ENCODE measurements at places on chromosomes 6 and 20.

- no peak for DNase-seq
Observed at GRCh38 chr6:158801655-158802294, 17.4 kb downstream of the EZR start.

DNA sequence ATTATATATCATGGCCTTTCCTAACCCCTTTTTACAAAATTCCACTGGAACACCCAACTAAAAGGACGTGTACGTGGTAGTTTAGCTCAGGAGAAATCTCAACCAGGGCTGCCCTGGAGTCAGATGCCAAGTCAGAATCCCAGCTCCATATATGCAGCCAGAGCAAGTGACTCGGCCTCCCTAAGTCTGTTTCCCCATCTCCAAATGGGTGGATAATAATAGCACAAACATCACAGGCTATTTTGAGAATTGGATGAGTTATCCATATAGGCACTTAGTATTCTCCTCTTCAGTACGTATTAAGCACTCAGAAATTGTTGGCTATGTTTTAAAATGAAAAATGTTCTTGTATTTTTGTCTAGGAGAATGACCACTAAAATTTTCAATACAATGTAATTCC is 481.5 kb downstream of the CD109 start:
- no peak for DNase-seq

DNA sequence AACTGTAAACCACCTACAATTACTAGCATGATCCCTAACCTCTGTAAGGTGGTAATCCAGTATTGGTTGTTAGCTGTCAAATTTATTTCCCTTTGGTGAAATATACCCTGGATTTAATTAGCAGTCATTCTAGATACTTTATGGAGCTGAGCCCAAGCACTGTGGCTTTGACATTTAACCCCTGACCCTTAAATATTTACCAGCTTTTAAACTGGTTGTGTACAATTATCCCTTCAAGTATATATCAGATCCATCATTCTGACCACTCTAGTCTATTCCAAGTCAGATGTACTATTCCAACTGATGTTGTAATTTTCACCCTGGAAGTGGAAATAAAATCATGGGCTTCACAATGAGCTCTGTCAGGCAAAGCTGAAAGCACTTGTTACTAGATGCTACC is 229.6 kb downstream of the FOXC1 start:
- no peak for DNase-seq

DNA sequence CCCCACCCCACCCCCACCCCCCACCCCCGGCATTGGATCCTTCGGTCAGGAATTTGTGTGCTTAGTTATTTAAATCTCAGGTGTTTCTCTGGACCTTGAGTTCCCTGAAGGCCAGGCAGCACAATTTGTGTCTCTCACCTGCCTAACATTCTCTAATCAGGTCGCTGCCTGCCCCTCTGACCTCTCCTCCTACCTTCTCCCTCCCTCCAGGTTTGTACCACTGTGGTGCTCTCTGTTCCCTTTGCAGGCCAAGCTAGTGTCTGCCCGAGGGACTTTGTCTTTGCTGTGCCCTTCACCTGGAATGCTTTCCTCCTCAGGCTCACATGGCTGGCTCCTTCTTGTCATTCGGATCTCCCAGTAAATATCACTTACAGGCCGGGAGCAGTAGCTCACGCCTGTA is 131.4 kb upstream of the SLC2A12 start:
- DNase-seq, result no peak

DNA sequence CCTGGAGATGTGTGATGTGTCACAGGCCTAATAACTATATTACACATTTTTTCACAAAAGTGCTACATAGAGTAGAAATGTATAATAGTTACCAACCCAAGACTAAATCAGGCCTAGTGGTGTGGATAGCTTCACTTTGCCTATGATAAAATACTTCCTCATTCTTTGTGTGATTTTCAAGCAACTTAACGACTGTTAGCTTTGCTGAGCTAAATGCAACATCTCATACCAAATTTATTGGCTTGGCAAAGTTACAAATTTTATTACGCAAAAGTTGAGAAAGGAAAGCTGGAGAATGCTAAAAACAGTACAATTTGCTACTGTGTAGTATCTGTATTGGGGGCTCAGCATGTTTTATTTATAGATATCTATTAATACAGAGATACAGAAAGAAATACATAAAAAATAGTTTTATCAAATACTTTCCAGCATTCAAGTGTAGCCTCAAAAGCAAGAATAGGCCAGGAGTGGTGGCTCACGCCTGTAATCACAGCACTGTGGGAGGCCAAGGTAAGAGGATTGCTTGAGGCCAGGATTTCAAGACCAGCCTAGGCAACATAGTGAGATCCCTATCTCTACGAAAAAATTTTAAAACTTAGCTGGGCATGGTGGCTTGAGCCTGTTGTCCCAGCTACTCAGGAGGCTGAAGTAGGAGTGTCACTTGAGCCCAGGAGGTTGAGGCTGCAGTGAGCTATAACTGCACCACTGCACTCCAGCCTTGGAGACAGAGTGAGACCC is 3.6 kb upstream of the EDN1 start:
- no peak for DNase-seq

- DNase-seq, result no peak
Observed at GRCh38 chr6:158959552-158959951, 40.5 kb downstream of the RSPH3 start.

DNA sequence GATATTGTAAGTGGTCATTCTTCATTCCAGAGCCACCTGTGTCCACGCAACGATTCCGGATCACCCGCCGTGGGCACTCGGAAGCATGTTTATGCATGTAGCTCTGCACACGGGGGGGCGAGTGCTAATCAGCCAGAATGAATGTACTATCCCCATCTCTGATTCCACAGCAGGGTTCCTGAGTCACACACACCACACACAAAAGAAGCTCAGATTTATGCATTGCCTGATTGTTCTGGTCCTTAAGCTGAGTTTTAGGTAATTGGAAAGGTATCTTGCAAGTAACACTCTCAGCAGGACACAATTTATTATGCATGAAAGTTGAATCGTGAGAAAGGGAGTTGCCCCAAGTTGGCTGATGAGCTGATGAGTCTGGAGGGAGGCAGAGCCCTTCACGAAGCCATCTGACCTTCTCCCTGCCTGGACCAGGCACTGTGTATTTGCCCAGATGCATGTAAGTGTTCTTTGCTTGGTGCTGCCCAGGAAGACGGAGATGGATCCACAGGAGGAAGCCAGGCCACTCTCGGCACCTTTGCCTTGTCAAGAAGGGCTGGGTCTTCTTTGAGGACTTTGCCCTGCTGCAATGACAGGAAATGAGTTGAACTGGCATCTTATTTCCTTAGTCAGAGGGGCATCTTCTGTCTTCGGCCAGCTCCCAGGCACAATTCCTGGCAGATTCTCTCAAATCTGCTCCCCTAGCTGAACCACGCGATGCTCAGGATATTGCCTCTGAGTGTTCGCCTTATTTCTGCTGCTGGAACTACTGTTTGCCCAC is 141.1 kb downstream of the SYNDIG1 start:
- no peak for DNase-seq

DNA sequence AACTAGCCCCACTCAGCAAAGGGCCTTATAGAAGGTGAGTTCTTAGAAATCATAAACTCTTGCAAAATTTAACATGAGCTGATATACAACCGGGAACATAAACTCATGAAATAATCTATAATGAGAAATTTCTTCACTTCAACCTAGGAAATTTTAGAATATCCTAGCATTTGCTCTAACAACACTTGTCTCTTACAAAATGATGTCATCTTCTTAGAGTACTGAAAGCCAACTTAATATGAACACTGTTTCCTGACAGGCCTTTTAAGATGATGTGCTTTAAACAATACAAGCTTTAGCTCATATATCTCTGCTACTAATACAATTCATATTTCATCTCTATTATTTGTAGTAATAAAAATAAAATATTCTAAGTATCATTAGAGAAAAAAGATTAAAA is 932 bp downstream of the PACRG start:
- DNase-seq, result no peak

GRCh38 chr20:13684566-13685222 is 46.0 kb upstream of the TASP1 start:
- no peak for DNase-seq

DNA sequence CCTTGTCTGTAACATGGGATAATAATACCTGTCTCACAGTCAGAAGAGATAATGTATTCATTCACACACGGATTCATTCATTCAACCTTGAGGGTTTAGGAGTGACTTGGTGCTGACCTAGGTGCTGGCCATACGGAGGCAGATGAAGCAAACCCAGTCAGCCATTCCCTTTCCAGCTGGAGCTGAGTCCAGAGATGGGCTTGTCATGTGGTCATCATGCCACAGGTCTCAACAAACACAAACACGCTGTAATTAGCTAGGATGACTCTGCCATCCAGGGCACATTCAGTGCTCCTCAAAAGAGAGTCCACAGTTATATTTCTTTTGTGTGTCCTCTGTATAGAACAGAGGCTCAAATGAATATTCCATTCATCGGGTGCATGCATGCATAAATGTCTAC is 19.5 kb upstream of the PRELID3B start:
- no peak for DNase-seq

DNA sequence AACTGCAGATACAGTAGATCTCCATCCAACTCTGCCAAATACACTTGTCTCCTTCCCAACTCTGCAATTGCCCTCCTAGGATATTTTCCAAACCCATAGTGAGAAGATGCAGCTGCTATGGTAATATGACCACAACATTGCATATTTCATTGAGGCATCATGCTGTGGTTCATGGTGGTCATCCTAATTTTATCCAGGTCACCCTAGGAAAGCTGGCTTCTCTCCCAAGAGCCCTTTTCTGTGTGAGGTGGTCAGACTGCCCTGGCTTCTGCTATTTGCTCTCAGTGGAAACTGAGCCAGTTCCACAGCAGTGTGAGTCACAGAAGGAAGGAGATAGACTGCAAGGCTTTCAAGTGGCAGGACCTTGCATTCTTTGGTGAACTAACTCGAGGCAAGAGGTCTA is 5.5 kb downstream of the OGFRL1 start:
- DNase-seq, result no peak

GRCh38 chr6:15017261-15017660 is 228.6 kb upstream of the JARID2 start:
- no peak for DNase-seq

- DNase-seq, result no peak
Observed at GRCh38 chr6:141843178-141843834, 289.4 kb upstream of the GJE1 start.

GRCh38 chr6:1911474-1911873 is 301.8 kb downstream of the FOXC1 start:
- DNase-seq, result no peak

- DNase-seq, result no peak
Observed at GRCh38 chr6:27081188-27081587, 166.3 kb upstream of the PRSS16 start.

DNA sequence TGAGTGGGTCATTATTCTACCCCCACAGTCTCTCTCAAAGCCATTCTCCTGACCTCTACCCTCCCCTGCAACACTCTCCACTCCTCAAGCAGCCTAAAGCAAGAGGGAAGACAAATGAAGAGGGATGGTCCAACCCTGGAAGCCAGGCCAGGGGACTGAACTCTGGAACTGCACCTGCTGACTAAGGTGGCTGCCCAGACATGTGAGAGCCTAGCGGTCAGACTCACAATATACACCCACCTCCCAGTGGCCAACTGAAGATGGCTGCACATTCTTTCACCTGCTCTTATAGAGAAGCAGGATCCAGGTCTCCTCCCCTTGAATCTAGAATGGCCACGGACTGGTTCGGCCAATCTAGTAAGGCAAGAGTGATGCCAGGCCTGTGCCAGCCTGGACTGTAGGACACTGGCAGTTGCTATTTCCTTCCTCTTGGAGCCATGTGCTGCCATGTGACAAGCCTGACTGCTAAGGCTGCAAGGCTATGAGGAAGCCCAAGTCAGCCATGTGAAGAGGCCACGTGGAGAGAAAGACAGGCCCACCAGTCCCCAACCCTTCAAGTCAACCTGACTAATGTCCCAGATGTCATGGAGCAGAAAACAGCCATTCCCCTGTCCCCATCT is 31.8 kb downstream of the ACSS1 start:
- DNase-seq, result no peak

GRCh38 chr6:127439718-127440117 is 19.5 kb downstream of the KIAA0408 start:
- no peak for DNase-seq

DNA sequence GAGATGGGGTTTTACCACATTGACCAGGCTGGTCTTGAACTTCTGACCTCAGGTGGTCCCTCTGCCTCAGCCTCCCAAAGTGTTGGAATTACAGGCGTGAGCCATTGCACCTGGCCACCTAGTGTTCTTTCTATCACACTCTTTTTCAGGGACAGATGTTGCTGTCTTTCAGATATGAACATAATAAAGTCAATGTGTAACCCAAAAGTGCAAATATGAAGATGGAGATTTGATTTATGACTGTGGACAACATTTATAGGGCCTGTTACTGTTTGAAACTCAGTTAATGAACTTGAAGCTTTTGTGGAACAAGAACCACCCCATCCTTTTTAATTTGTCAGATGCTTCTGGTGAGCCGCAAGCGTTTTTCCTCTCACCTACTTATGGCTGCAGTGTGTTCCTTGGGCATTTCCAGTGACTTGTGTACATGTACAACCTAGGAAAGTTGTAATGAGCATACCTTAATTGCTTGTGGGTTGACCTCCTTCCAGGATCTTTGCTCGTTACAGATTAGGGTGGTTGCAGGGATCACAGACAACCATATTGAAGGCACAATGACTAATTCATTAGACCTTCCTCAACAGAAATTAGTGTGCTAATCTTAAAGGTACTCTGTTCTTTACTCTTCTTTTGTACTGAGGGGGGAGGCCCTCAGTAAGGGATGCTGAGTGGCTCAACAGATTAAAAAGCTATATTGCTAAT is 6.8 kb downstream of the TBPL1 start:
- DNase-seq, result no peak

DNA sequence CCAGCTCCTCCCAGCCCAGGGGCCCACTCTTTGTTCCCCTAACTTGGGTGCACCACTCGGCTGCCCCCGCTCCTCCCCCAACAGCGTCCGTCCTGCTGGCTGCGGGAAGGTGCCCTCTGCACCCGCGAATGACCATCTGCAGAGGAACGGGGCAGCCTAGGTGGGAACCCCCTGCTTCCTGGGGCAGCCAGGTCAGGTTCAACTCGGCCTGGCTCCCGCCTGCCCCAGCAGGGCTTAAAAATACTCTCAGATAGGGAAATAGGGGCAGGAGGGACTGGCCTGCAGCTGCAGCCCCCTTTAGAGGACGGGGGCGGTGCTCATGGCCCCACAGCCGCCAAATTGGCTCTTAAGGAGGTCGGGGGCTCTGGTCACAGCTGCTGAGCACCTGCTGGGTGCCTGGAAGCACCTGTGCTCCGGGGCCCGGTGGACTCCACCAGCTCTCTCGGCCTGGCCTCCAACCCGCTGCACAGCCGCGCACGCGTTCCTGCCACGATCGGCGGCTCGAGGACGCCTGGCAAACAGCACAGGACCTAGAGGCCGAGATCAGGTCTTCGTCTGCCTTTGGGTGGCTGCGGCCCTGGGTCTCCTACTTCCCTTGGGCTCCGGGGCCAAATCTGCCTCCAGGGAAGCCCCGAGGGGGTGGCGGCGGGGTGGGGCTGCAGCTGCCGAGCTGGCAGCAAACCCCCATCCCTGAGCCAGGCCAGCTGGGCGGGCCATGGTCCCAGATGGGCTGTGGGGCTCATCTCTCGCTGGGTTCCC is 700 bp upstream of the LAMA5 start:
- DNase-seq, result no peak

GRCh38 chr20:33894798-33895197 is 83.7 kb downstream of the CHMP4B start:
- no peak for DNase-seq

- no peak for DNase-seq
Observed at GRCh38 chr6:69926745-69927144, 60.4 kb downstream of the COL19A1 start.
